ENCODE measurements at places on chromosomes 3 and 15. TPM values are rescaled to one million over a fixed set of nuclear protein-coding genes. Genes with fewer than 3 reads are reported as not detected.

DNA sequence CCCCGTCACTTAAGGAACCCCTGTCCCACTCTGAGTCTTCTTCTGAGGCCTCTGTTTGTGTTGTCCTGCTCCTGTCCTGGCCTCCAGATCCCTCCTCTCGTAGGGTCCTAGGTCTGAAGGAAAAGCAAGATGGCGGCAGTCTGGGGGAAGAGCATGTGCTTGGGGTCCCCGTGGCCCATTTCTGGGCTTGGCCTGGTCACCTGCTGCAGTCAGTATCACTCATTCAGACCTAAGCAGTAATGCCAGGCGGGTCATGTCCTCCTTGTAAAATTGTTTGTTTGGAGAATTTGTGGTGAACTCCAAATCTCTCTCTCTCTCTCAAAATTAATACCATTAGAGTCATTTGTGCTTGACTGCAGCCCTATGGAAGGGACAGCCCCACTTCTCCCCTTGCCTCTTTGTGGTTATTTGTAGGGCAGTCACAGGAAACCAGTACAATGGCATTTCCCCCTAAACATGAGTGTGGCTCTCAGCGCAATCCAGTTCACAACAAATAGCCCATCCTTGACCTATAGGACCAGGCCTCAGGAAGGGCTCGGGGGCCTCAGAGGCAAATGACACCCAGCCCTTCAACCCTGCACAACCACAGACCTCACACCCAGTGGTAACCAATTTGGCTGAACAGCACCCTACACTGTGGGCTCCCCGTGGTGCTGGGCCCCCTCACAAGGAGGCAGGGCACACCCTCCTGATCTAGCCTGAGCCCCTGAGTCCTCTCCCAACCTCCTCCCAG lies 173.5 kb downstream of the OR4M2 start:
- H3K27ac ChIP-seq: no peak overlapping the region
- no peak for DNase-seq
- H3K36me3 ChIP-seq: no peaks in the 10 kb centered on the region
- H3K4me1 ChIP-seq: no peaks in the 10 kb centered on the region

DNA sequence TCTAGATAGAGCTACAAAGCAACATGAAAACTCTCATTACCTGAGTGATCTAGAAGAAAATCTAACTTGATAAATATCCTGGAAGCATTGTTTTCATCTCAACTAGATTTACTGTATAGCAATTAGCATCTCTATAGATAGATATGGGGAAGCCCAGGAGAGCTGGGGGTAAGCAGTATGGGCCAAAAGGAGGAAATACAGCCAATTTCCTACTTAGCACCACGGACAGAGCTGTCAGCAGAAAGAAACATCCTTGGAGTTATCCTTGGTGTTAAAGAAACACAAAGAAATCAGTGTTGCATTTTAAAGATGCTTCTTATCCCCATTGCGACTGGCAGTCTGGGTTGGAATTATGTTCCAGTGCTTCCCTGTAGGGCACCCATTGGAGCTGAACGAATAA lies 126.2 kb downstream of the TIGIT start:
- no peaks in the 10 kb centered on the region for H3K36me3 ChIP-seq
- no peak overlapping the region for H3K27ac ChIP-seq
- no peaks in the 10 kb centered on the region for H3K27me3 ChIP-seq
- no peaks in the 10 kb centered on the region for H3K4me1 ChIP-seq
- no peak for DNase-seq
- no peak overlapping the region for H3K4me3 ChIP-seq

DNA sequence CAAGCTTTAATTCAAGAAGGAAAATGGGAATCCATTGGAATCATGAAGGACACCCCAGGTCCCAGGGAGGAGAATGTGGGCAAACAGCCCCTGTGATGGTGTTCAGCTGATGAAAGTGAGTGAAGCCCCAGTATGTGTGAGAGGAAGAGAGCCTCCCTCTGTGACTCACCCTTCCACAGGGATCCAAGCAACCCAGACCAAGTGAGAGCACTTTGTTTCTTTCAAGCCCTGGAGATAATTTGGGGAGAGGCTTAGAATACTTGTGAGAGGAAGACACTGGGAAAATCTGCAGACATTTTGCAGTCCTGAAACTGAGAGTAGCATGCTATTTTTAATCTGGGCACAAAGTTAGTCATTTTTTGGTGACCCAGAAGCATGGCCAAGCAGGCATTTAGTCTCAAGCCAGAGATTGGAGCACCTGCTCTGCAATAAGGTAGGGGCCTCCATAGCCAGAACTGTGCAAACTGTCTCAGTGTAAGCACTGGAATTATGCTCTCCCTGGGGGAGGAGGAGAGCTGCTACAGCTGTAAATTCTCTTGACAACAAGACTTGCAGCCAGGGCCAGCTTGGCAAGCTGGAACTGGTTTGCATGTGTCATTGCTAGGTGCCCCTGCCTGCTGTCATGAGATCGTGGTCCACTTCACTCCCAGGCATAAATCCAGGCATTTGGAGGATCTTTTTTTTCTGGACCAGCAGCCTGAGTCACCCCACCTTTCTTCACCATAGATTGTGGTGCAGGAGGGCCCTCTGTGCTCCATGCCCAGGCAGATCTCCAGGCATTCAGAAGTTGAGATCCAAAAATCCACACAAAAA lies 537.8 kb upstream of the DPPA4 start:
- DNase-seq: no peak
- no peaks in the 10 kb centered on the region for H3K4me1 ChIP-seq
- H3K27ac ChIP-seq: no peak overlapping the region
- H3K36me3 ChIP-seq: no peaks in the 10 kb centered on the region
- no peaks in the 10 kb centered on the region for H3K27me3 ChIP-seq

- H3K27me3 ChIP-seq: no peaks in the 10 kb centered on the region
- no peaks in the 10 kb centered on the region for H3K36me3 ChIP-seq
- no peaks in the 10 kb centered on the region for H3K4me1 ChIP-seq
- no peak overlapping the region for H3K27ac ChIP-seq
- H3K4me3 ChIP-seq: no peak overlapping the region
Observed at GRCh38 chr3:26652164-26652563, 29.6 kb downstream of the LRRC3B start.

DNA sequence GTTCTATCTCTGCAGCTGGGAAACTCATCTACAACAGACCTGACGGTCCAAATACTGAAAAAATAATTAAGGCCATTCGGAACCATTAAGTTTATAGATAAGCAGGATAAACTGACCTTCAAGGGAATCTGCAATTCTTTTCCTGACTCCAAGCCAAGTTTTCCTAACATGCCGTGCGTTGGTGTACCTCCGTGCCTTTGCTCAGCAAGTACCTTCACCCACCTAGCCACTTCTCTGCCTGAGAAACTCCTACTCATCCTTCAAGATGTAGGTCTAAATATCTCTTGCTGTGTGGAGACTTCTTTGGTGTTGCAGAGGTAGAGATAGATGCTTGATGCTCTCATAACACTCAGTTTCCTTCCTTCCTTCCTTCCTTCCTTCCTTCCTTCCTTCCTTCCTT lies 24.2 kb upstream of the BNC1 start:
- DNase-seq: no peak
- no peak overlapping the region for H3K4me3 ChIP-seq
- H3K27me3 ChIP-seq: peaks cover 12% of the 10 kb centered on the region

- DNase-seq: no peak
- H3K4me1 ChIP-seq: no peaks in the 10 kb centered on the region
- no peak overlapping the region for H3K4me3 ChIP-seq
- H3K27ac ChIP-seq: no peak overlapping the region
- no peaks in the 10 kb centered on the region for H3K27me3 ChIP-seq
- peaks cover 100% of the 10 kb centered on the region for H3K36me3 ChIP-seq
Observed at GRCh38 chr3:43338295-43338694, 52.0 kb downstream of the SNRK start.

DNA sequence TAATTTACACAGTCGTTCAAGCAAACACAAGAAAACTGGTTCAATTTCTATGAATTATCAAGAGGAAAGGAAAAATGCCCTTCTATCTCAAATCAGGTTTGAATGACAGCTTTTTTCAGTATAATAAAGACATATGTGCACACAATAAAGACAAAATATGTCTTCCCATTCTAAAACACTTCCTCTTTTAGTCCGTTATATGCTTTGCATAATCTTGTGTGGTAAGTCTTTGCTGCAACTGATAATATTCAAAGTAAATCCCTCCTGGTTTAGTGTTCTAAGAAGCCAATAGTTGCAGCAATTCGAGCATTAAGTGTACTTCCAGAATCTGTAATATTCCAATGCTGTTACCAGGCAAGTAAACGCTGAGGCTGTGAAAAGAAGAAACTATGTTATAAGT lies 43.7 kb upstream of the MAPKBP1 start:
- no peaks in the 10 kb centered on the region for H3K36me3 ChIP-seq
- no peak overlapping the region for H3K4me3 ChIP-seq
- H3K4me1 ChIP-seq: no peaks in the 10 kb centered on the region
- DNase-seq: no peak
- H3K27me3 ChIP-seq: no peaks in the 10 kb centered on the region

GRCh38 chr15:57370929-57371328 lies 5.4 kb upstream of the CGNL1 start:
- H3K4me1 ChIP-seq: no peaks in the 10 kb centered on the region
- no peak overlapping the region for H3K27ac ChIP-seq
- peaks cover 4% of the 10 kb centered on the region for H3K27me3 ChIP-seq
- H3K36me3 ChIP-seq: no peaks in the 10 kb centered on the region

DNA sequence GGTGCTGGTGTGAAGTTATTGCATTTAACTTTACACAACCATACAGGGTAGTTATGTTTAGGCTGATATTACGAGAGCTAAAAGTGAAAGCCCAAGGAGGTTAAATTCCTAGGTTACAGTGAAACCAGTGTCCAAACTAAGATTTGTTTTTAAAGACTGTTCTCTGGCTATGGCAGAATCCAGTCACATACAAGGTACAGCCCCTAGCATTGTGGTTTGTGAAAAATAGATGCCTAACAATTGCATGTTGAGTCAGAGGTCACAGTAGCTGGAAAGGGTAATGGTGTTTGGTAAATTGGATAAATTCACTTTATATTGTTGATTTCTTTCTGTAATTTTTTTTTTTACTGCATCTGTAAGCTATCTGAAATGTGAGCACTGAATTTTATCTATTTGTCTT lies 614.6 kb upstream of the TBL1XR1 start:
- no peak overlapping the region for H3K4me3 ChIP-seq
- H3K27ac ChIP-seq: no peak overlapping the region
- no peaks in the 10 kb centered on the region for H3K27me3 ChIP-seq
- H3K4me1 ChIP-seq: peaks cover 7% of the 10 kb centered on the region

- H3K4me3 ChIP-seq: no peak overlapping the region
- DNase-seq: no peak
- no peaks in the 10 kb centered on the region for H3K4me1 ChIP-seq
- no peaks in the 10 kb centered on the region for H3K27me3 ChIP-seq
Observed at GRCh38 chr3:37811625-37812498, 49.8 kb upstream of the CTDSPL start.

DNA sequence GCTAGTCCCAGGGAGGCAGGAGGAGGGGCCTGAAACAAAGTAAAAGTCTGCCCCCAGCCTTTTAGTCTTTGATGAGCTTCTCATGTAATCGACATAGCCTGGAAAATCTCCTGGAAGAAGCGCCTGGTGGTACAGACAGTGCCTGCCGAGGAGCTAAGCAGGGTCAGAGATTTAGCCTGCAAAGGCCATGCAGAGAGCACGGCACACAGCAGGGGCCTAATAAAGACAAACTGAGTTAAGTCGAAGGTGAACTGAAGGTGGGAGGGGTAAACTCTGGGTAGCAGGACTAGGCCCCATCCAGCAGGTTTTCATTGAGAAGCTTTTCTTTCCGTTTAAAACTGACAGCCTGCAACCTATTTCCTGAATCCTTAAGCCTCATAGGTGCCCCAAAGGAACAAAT lies 115.5 kb upstream of the ABHD17C start:
- H3K27ac ChIP-seq: no peak overlapping the region
- DNase-seq: no peak
- no peak overlapping the region for H3K4me3 ChIP-seq
- H3K36me3 ChIP-seq: no peaks in the 10 kb centered on the region

DNA sequence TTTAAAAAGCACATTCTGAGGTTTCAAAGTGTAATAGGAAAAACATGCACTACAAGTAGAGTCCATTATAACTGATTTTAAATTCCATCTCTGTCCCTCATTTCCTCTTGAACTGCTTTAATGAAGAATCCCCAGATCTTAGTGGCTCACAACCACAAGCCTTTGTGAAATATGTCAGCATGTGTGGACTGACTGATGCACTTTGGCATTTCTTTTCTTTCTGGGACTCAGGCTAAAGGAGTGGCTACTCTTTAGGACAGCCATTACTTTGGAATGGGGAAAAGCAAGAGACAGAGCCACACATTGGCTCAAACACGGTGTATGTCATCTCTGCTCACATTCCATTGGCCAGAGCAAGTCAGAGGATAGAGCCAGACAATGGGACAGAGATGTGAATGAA lies 139.6 kb downstream of the GRM7 start:
- no peaks in the 10 kb centered on the region for H3K27me3 ChIP-seq
- H3K27ac ChIP-seq: no peak overlapping the region
- no peaks in the 10 kb centered on the region for H3K4me1 ChIP-seq
- H3K4me3 ChIP-seq: no peak overlapping the region

GRCh38 chr3:72673011-72673771 lies 175.1 kb downstream of the SHQ1 start:
- H3K4me1 ChIP-seq: no peaks in the 10 kb centered on the region
- H3K27ac ChIP-seq: no peak overlapping the region
- H3K36me3 ChIP-seq: no peaks in the 10 kb centered on the region
- H3K4me3 ChIP-seq: no peak overlapping the region

GRCh38 chr3:168124291-168124690 lies 28.6 kb upstream of the GOLIM4 start:
- DNase-seq: no peak
- peaks cover 3% of the 10 kb centered on the region for H3K4me1 ChIP-seq
- H3K27ac ChIP-seq: no peak overlapping the region
- H3K36me3 ChIP-seq: no peaks in the 10 kb centered on the region

Gene RPSA
- total RNA-seq: 744 TPM

Gene MTFMT
- 37.8 TPM for total RNA-seq

Gene SERPINI1
- total RNA-seq: 1.5 TPM

Gene NUP210
- total RNA-seq: 9.3 TPM

Gene CLRN1
- total RNA-seq: not detected

Gene CHRNA7
- total RNA-seq: 0.20 TPM

Gene WNT7A
- not detected for total RNA-seq

Data from tibial nerve (tissue), 4 donors.